ENCODE measurements at places on chromosomes 4 and X.

GRCh38 chr4:39470402-39470801, 11.5 kb downstream of the LIAS start:
- no peak for DNase-seq

DNA sequence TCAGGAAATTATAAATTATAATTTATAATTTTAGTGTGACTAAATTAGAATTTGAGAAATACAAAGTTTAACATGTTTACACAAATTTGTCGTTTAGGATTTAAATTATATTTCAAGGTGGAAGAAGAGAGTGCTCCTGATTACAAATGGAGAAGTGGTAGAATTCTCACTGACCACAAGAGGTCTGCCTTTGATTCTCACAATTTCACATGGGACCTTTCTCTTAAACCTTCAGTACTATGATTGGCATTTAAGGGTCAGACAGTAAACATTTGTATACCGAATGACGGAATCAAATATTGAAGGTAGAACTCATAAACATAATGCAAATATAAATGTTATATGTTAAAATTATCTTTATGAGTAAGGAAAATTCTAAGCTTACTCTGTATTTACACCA, 171.7 kb downstream of the SLIT2 start:
- DNase-seq, result no peak

DNA sequence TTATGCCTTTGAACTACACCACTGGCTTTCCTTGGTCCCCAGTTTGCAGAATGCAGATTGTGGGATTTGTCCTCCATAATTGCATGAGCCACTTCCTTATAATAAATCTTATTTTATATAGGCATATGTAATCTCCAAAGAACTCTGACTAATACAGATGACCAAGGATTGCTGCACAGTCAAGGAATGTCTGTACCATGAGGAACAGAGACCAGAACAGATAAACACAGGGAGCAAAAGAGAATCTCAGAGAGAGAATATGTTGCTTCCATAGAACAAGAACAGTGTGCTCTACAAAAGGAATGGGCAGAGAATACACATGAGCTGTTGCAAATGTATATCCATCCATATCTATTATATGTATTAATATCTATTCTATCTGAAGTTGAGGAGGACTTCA, 111.1 kb downstream of the ADRA2C start:
- no peak for DNase-seq

DNA sequence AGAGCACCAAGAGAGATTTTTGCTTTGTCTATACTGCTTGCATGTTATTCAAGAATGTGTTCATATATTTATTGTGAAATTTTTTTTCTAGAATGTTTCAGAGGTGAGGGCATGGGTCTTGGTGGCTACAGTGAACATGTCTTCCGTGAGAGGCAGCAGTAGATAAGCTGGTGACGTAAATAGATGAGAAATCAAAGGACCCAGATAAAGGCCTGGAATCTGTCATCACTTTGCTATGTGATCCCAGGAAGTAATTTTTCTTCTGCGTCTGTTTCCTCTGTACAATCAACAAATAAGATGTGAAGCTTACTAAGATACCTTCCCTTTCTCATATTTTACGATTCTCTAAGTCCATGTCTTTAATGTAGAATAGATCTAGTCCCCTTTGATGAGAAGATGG, 129.1 kb downstream of the COL4A6 start:
- DNase-seq, result peak; percentile 79

- DNase-seq, result no peak
Observed at GRCh38 chr4:142959173-142959572, 113.1 kb upstream of the INPP4B start.

GRCh38 chr4:65670331-65671031, at the start of gene EPHA5:
Gene EPHA5, minus strand, starts transcription at chr4:65670489. Its CDS starts 747 bp downstream, at chr4:65669742.
- peak; percentile 41 for DNase-seq

DNA sequence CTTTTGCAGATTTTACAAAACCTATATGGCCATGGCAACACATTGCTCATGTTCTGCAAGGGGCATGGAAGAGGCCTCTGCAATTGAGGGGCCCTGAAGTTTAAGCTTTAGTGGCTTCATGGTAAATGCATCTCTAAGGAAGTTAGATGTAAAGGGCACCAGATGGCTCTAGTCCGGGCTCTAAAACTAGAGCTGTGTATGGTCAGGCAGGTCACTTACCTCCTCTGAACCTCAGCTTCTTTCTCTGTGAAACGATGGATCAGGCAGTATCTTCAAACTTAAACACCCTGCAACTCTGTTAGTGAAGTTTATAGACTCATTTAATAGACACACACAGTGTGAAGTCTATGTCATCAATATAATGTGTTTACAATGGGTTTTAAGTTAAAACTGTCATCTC, 10.0 kb downstream of the MAGEB17 start:
- no peak for DNase-seq

- peak; percentile 93 for DNase-seq
Observed at GRCh38 chr4:145920205-145920604, 18.4 kb downstream of the ZNF827 start.

DNA sequence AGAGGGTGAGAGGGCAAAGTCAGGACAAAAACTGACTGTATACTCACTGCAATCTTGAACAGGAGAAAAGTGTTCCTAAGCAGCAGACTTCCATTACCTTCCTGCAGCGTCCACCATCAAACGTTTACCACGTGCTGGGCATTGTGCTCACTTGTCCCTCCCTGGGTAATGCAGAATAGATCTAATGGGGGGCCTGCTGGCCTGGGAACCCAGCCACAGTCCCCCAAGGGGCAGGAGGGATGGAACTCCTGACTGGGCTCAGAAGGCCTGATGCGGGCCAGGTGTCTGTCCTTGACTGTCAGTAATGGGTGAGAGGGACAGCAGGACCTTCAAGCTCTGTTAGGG, 37.6 kb upstream of the FAM156A start:
- DNase-seq, result no peak

GRCh38 chr4:93646233-93646930, 182.2 kb upstream of the ATOH1 start:
- peak; percentile 19 for DNase-seq

DNA sequence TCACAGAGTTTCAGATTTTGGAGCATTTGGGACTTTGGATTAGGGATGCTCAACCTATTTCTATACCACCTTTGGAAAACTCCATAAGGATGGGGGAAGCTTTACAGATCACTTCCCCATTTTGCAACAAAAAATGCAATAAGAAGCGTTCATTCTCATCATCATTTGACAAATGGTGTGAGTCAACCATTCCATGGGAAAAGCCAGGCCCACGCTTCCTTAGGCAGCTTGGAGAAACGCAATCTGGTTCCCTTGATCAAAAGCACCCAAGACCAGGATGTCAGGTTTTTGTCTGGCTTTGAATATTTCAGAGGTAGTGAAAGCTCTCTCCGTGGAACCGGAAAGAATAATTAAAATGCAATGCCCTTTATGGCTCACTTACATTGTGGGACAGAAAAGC, 79.3 kb upstream of the C4orf50 start:
- no peak for DNase-seq

DNA sequence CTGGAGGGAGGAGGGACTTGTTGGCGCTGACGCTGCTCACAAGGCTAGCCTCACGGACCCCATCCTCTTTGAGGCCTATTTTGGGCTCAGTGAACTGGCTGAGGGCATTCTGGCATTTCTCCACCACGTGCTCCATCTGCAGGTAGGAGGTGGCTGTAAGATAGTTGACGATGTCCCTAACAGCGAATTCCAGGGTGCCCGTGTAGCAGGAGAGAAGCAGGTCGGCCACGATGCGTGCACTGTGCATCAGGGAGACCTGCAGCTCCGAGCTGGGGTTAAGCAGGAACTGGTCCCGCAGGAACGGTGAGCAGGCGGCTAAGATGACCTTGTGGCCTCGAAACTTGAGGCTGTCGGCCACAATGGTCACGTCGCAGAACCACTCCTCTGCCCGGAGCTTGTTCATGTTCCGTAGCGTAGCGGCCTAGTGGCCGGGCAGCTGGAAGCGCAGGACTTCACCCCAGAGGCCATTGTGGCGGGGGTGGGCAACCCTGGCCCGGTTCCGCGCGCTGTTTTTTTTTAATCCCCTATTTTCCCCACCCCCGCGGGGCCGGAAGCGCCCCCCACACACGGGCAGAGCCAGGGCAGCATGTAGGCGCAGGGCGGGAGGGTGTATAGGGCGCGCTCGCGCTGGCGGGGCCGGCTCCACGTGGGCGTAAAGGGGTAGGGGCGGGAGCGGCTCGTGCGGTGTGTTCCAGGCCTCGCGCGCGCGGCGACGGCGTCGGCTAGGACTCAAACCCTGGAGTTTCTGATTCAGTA, 73.2 kb downstream of the UBE2K start:
- no peak for DNase-seq

DNA sequence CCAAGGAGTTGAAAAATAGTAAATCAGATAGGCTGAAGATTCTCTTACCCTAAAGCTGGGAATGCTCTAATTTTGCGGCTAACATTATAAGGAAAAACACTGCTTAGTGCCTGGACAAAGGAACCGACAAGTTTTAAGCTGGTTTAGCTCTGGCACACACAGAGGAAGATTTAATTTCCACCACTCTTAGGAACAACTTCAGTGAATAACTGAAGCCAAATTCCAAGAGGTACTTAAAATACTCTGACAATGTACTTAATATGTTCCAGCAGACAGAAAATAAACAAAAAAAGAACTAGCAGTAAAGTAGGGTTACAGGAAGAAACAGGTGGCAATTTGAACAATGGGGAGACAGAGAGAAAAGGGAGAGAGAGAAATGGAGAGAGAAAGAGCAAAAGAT, 340.8 kb upstream of the NDST4 start:
- no peak for DNase-seq

GRCh38 chr4:48194971-48195370, 60.9 kb upstream of the TXK start:
- no peak for DNase-seq

Data from IMR-90 (cell line).